ENCODE measurements at places on chromosomes 12 and 14.
A peak's percentile ranks its signal among the peaks of the same experiment; 100 is the strongest.

GRCh38 chr14:35401422-35402265 is 2.9 kb downstream of the NFKBIA start:
- no peak for DNase-seq

- no peak for DNase-seq
Observed at GRCh38 chr12:92362126-92362525, 216.5 kb upstream of the BTG1 start.

DNA sequence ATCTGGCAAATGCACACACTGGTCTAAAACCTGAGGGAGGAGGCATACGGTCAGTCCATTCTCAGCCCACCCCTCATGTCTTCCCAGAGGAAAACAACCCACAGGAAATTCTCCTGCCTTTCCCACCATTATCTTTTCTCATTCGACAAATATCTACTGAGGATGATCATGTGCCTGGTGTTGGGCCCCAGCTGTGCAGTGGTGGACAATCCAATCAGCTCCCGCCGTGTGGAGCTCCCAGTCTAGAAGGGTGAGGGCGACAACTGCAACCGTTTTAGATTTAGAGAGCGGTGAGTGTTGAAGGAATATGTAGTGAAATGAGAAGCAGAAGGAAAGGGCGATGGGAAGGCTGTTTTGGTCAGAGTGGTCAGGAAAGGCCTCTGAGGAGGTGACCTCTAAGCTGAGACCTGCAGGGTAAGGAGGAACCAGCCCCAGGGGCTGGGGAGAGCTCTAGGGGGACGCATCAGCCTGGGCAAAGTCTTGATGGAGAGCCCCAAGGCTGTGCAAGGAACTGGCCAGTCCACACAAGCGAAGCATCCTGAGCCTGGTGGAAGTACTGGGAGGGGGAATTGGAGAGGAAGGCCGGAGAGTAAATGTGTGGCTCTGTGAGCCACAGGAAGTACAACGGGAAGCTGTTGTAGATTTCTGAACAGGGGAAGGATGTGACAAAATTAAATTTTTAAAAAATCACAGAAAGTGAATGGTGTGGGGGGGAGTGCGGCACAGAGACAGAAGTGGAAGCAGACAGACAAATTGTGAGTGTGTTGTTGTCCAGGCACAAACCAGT is 192.8 kb downstream of the NTF3 start:
- DNase-seq: no peak

- no peak for DNase-seq
Observed at GRCh38 chr14:33686856-33687255, 264.0 kb downstream of the EGLN3 start.

GRCh38 chr12:21710958-21711775 is 53.5 kb upstream of the LDHB start:
- DNase-seq: peak; percentile 74

DNA sequence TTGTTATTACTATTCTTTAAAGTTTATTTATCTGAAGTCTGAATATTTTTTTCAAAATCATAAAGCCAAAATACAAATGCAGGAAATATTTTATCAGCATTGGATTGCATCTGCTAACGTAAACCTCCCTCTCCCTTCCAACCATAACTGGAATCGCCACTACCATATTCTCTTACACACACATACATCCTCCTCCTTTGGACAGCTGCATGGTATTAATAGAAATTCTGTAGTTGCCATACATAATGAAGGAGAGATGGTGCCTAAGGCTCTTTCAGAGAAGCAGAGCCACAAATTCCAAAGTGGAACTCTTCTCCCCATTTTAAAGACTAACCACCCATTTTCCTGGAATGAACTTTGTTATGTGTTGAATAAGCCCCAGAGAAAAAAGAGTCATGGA is 352.7 kb downstream of the MDGA2 start:
- no peak for DNase-seq

DNA sequence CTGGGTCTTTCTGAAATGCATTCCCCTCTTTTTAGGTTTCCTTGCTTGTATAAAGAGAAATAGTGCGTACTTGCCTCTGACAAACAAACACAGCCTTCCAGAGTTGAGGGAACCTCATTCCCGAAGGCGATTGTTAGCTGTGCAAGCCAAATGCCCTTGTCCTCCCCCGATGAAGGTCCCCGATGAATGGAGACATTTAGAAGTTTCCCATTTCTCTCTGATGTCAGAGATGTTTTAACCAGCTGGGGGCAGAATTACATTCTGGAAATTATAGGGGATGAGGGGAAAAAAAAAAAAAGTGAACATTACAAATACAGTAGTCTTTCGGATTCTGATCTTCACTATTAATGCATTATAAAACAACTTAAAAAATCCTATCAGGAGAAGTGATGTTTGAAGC is 366.8 kb downstream of the VRK1 start:
- DNase-seq: no peak

DNA sequence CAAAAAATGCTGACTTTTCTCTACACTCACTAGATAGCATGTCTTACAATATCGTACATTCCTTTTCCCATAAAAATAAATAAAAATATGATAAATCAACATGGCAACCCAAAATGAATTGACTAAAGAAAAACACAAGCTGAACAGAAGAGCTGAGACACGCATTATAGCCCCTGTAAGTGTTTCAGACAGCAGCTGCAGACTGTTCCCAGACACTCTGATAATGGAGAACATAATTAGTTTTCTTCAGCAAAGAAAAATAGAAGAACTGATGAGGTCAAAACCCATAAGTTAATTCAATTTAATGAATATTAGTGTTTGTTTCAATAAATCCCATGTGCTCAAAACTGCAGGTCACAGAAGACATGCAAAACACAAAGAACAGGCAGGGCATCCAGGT is 23.8 kb downstream of the ST8SIA1 start:
- no peak for DNase-seq

GRCh38 chr12:121279071-121279375 is 17.5 kb downstream of the CAMKK2 start:
- no peak for DNase-seq

DNA sequence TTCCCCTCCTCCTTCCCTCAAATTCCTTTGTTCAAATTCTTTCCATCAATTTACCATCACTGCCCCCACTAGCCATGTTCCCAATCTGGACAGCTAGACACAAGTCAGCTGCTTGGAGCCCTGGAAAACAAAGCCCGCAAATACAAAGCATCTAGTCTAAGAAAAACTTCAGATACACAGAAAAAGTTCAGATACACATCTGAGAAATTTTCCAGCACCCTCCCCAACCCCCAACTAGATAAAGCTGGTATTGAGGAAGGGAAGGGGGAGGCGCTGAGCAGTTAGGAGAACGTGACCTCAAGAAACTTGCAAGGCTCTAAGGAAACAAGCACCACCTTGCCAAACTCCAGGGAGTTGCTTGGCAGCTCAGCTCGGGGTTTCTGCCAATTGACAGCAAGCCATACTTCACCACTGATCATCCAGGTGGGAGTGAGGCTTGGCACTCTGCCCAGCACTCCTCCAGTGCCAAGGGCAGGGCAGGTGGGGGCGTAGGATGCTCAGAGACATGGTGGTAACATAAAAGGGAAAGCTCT is 5.1 kb upstream of the CNIH1 start:
- peak; percentile 34 for DNase-seq

GRCh38 chr12:39441963-39442830 is 723 bp downstream of the KIF21A start:
- peak; percentile 42 for DNase-seq

GRCh38 chr12:108082485-108082884 is 46.6 kb upstream of the WSCD2 start:
- no peak for DNase-seq

Data from LoVo (cell line).